ENCODE measurements at places on chromosomes 6 and 20.

GRCh38 chr20:53763707-53764414 lies 170.2 kb upstream of the ZNF217 start:
- DNase-seq, result peak; percentile 67

DNA sequence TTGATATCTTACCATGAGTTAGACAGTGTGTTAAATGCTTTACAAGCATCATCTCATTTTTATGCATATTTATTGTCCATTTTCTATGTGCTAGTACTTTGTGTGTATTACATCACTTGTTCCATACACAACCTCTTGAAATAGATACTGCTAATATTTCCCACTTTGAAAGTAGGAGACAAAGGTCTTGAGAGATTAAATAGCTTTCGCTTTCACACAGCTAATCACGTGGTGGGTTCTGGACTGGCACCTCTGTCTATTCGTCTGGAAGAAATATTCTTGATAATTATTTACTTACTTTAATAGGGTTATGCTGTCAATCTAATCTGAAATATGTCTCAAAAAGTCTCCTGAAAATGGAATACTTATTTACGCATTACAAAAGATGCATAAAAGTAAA lies 30.2 kb downstream of the EPHA7 start:
- DNase-seq, result no peak

DNA sequence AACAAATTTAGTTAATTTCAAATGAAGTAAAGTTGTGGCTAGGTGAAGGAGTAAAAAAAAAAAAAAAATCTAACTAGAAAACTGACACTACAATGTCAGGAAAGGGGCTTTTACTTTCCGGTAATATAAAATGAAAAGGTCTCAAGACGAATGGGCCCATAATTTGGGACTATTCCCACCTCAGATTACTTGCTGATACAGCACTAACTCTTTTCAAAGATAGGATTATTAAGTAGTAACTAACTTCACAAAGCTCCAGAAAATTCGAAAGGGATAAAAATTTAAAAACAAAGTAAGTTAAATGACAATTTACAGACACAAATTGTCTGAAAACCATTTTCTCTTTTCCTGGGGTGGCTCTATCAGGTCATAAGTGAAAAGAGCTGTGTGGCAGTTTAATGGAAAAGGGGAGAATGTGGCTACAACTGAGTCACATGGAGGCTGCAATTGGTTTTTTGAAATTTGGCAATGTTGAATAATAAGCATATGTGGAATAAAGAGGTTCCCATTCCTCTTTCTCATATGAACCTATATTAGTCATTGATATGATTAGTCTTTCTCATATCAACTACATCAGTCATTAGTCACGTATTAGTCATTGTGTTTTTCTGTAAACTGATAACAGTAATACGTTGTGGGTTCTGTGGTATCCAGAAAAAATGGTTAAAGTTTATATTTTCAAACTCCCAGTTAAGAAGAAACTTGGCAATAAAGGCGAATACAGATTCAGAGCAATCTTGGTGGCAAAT lies 78.0 kb downstream of the RWDD2A start:
- DNase-seq, result no peak

- DNase-seq, result no peak
Observed at GRCh38 chr6:137769797-137770362, 97.2 kb upstream of the TNFAIP3 start.

DNA sequence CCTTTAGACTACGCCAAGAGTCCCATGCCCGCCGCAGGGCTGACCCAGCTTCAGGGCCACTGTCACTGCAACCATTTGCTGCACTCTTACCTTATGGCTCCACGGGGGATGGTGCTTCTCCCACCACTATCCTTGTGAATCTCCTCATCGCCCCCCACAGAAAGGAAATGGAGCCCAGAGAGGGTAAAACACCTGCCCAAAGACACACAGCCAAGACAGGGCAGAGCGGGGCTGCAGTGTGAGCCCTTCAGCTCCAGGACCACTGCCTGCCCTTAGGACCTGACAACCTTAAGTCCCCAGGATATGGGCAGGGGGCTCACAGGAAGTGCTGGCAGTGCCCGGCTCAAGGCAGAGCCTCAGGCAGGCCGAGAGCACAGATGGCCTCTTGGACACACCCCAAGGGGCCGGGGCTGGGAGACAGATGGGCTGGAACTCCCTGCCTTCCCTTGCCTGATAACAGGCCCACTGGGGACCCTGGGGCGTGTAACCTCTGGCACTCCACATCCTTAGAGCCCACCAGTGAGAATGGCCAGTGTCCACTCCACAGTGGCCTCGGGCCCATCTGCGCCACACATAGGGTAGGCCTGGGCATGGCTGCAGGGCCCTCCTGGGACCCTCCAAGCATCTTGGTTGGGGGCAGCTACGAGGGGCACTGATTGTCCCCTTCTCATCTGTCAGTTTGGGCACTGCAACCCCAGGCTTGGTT lies 265.2 kb downstream of the TAF4 start:
- DNase-seq, result no peak

DNA sequence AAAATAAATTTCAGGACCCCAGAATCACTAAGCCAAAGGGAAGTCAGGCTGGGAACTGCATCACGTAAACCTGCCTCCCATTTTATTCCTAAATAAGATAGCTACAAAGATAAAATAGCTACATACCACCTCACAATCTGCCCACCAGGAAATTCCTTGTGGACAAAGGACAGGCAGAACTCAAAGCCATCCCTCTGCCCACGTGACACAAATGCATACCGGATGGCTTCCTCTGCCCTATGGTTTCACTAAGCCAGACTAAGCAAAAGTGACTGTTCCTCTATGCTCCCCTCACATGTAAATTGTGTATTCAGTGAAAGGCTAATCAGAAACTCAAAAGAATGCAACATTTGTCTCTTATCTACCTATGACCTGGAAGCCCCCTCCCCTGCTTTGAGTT lies 15.0 kb downstream of the MBOAT1 start:
- DNase-seq, result peak; percentile 36

GRCh38 chr6:163296835-163297519 lies 117.5 kb upstream of the QKI start:
- DNase-seq, result no peak

- DNase-seq, result no peak
Observed at GRCh38 chr6:153145591-153145990, 14.5 kb upstream of the RGS17 start.

GRCh38 chr20:62991863-62992262 lies 14.9 kb downstream of the BHLHE23 start:
- DNase-seq, result no peak

GRCh38 chr6:112296122-112296521 lies 41.8 kb upstream of the LAMA4 start:
- peak; percentile 32 for DNase-seq

- DNase-seq, result no peak
Observed at GRCh38 chr6:137819740-137820139, 47.3 kb upstream of the TNFAIP3 start.

DNA sequence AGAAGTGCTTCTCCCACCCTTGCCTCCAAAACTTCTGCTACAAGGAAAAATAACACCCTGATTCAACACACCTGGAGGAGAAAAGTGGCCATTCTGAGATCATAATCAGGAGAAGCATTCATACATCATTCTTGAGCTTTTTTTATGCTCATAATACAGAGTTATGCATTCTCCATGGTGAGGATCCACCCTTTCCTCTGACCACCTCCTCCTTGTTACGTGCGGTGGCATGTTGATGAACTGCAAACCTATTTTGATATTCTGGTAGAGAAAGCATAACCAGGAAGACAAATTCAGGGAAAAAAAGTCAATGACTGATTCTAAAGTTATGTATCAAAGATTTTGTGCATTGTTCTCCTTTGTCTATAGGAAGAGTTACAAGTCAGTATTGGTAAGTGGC lies 169.8 kb downstream of the KLHL32 start:
- DNase-seq, result no peak
